Activated CD8-positive, alpha-beta memory T cell treated with anti-CD3 and anti-CD28 coated beads for 1 hour (primary cell): ENCODE measurements at places on chromosomes 16 and 17.

- DNase-seq = no peak
These were observed 100.8 kb upstream of the CDH5 start for GRCh38 chr16:66265556-66266141.

- no peak for DNase-seq
These were observed 96.2 kb downstream of the TMEM132E start for GRCh38 chr17:34675605-34676004.

- DNase-seq = no peak
These were observed 540.0 kb upstream of the GOT2 start for GRCh38 chr16:59274141-59274540.

- DNase-seq = no peak
These were observed 858 bp upstream of the ASPSCR1 start for GRCh38 chr17:81976332-81977210.

DNA sequence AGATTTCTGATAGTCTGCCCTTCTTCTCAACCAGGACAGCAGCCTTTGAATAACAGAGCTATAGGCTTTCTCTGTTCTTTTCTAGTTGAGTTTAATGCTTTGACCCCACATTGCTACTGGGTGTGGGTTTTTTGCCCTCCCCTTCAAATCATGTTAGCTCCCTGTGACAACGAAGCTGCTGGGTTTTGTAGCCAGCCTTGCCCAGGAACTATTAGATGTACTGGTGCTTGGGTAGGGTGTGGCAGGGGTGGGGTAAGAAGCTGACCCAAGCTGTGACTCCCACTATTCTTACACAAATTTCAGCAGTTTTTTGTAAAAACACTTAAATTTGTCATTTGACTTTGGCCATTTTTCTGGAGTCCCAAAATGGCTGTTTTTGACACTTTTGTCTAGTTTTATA lies 69.7 kb downstream of the NLK start:
- no peak for DNase-seq

DNA sequence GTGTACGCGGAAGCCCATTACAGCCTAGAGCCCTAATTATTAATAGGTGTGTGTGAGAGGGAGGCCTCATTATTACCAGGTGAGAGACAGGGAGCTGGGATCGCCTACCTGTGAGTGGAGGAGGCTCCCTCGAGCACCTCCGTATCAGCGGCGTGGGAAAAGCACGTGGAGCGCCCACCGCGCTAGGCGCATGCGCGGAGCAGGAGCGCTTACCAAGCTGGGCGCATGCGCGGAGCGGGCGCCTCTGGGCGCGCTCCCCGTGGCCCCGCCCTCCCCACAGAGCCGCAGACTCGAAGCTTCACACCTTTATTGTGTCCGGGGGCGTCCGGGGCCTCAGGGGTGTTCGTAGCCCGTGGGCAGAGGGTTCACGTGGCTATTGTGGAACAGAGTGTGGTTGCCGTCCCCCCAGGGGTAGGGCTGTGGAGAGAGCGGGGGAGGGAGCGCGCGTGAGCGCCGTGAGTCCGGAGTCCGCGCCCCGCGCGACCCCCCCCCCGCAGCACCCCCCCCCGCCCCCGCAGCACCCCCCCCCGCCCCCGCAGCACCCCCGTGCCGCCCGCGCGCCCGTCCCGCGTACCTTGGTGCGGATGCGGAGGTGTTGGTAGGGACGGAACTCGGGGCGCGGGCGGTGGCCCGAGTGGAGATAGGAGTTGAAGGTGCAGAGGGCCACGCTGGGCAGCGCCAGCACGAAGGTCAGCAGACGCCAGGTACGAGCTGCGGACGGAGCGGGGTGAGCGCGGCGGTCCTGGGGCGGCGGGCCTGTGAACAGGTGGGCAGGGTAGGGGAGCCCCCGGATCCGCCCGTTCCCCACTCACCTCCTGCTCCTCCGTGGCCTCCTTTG lies 500 bp downstream of the COX6A2 start:
- peak; percentile 56 for DNase-seq

GRCh38 chr17:73522107-73522506 lies 122.1 kb downstream of the SDK2 start:
- no peak for DNase-seq
